ENCODE measurements at places on chromosomes 11 and 22. TPM values are rescaled to one million over a fixed set of nuclear protein-coding genes. Genes with fewer than 3 reads are reported as not detected.

DNA sequence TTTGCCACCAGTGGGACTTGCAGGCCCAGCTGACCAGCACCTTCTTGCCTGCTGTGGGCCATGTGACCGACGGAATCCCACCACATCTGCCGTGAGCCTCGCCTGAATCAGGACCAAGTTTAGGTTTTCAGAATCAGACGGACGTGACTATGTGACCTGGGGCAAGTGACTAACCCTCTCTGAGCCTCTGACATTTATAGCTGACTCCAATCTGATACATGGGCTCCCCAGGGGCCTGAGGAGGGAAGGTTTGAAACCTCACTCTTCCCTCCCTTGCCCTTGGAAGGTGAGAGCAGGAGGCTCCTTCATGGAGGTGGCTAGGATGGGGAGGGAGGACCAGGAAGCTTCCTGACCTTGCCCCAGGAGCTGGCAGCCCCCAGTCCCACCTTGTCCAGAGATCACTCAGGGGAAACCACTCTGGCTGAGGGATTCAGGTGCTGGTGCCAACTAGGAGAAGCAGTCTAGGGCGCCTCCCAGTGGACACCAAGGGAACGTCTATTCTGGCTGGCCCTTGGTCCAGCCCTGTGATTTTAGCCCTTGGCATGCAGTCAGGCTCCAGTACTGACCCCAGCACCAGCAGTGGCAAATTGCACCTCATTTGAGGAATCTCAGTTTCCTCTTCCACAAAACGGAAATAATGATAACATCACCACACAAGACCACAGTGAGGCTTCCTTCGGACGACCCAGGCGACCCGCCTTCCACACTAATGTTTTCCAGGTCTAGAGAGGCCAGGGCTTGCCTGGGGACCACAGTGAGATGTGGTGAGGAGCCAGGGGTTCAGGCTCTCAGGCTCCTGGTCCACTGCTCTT lies 47.2 kb upstream of the SYT7 start:
- DNase-seq: peak; percentile 80

- DNase-seq: no peak
These were observed 32.6 kb upstream of the APLP2 start for GRCh38 chr11:130037058-130037457.

GRCh38 chr11:20861322-20861721 lies 191.9 kb downstream of the NELL1 start:
- DNase-seq: no peak

GRCh38 chr22:22026157-22026831 lies 43.7 kb upstream of the TOP3B start:
- no peak for DNase-seq

DNA sequence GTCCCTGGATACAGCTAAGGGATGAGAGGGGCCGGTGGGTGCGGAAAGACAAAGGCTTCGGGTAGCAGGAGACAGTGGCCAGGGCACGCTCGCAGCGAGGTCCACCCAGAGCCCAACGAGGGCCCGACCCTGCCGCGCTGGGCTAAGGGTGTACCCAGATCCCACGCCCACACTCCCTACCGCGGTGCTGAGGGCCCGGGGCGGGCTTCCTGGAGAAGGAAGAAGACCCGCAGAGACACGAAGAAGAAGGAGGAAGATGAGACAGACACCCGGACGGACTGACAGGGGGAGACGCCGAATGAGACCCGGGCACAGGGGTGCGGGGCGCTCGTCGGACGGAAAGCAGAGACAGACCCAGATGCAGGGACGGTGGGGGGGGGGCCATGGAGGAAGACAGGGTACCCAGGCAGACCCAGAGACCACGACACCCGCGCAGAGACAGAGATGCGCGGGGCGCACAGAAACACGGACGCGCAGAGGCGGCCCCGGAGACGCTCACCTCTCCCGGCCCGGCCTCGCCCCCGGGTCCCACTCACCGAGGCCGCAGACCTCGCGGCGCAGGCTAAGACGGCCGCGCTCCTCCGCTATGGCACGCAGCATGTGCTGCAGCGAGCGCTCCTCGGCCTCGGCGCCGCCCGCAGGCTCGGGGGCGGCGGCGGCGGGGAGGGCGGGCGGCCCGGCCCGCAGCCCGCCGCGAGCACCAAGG lies 437 bp downstream of the KIAA0930 start:
- DNase-seq: no peak

- peak; percentile 97 for DNase-seq
These were observed at the start of gene ALDH3B1 for GRCh38 chr11:68010090-68011041. Gene ALDH3B1, plus strand, starts transcription at chr11:68010327. Its CDS starts 4,971 bp downstream, at chr11:68015298.

GRCh38 chr11:47589977-47590861 lies 3.7 kb downstream of the FAM180B start:
- no peak for DNase-seq

- DNase-seq: peak; percentile 71
These were observed 2.1 kb downstream of the MED15 start for GRCh38 chr22:20509344-20510047.

GRCh38 chr11:10354389-10354788 lies 49.5 kb downstream of the ADM start:
- no peak for DNase-seq

DNA sequence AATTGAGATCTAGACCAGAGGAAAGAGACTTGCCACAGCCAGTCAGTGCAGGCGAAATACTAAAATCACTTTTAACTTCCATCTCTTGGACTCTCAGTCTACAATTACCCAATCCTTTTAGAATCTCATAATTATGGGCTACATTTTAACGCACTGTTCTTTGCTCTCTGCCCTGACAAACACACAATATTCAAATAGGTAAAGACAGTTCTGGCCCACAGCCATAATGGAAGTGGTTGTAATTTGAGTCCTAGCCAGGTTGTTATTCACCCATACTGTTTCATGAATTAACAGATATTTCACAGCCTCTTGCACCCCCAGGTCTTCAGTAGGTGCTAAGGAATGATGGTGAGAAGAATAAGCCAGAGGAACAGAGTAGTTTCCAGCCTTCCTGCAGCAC lies 830 bp downstream of the C11orf97 start:
- no peak for DNase-seq

- DNase-seq: no peak
These were observed 11.8 kb downstream of the ANO9 start for GRCh38 chr11:429931-430456.

- peak; percentile 96 for DNase-seq
These were observed at the start of gene CTSF for GRCh38 chr11:66568124-66568916. Gene CTSF, minus strand, starts transcription at chr11:66568606. Its CDS starts 120 bp downstream, at chr11:66568486.

DNA sequence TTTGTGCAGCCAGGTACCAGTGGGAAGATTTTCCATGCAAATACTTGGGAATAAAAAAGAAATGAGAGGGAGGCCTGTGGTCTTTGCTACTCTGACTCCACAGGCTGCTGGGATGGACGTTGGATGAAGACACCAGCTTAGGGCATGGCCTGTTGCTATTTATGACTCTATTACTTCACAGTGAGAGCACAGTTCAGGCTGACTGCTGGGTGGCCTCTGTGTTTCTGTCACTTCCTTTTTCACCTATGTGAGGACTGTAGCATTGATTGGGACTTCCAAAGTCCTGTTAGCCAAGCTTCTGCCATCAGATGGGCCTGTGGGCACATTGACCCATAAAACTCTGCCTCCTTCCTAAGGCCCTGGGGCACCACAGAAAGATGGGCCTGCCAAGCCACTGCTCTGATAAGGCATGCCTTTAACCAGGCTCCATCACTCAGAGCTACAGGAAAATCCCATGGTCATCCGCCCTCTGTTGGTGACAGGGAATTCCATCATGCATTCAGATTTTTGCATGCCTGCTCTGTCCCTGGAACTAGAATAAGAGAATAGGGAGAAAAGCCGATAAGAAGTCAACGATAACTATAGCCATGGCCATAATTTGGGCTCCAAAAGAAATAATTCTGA lies 64.6 kb downstream of the KCNJ1 start:
- no peak for DNase-seq

- no peak for DNase-seq
These were observed 20.1 kb upstream of the NNMT start for GRCh38 chr11:114276077-114276476.

DNA sequence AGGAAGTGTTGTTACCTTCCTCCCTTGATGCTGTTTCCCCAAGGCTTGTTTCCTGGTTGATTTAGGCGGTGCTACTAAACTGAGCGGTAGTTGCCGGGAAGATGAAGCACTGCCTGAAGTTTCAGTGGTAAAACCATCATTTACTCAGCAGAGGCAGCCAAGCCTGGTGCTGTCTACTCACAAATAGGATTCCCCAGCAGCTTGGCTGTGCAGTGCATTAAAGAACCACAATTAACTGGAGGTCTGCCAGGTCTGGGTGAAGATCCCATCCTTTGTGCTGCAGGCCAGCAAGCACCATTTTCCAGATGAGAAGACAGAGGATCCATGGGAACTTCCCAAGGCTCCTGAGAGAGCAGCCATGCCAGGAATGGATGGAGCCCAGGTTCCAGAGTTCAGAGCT lies 231.9 kb upstream of the E2F8 start:
- DNase-seq: no peak

DNA sequence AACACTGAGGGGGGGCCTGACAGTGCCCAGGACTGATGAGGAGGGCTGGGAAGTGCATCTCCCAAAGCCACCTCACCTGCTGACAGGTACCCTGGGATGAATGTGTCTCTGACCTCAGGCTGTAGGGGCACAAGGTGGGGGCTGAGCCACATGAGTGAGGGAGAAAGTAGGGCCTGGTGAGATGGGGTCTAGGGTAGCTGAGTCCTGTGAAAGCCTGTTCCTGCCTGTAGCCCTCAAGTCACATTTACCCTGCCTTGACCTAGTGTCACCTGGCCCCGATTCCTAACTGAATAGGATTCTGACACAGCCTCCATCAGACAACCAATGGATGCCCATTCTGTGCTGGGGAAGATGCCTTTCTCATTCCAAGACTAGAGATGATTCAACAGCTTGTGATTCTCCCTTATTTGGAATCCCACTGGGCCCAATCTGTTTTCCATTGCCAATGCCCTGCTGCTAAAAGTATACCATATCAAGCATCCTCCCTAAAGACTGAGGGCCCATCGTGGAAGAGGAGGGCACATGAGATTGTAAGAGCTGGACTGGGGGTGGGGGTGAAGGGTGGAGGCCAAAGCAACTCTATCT lies 11.1 kb upstream of the RFPL1 start:
- DNase-seq: no peak

GRCh38 chr11:46414466-46414796 lies 22.9 kb upstream of the CHRM4 start:
- no peak for DNase-seq

DNA sequence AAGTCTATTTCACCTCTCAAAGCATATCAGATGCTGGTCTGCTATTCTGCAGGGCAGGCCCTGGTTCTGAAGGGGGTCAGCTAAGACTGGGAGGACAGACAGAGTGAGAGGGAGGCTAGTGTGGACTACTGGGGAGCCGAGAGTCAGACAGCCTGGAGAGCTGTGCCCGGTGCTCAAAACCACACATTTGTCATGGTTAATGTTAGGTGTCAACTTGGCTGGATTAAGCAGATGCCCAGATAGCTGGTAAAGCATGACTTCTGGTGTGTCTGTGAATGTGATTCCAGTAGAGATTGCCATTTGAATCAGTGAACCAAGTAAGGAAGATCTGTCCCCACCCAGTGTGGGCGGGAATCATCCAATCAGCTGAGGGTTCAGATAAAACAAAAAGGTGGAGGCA lies 102.6 kb downstream of the SNX19 start:
- DNase-seq: no peak

KCNJ4 gene
- total RNA-seq: 33.1 TPM

KRTAP5-1 gene
- not detected for total RNA-seq

SCGB2A2 gene
- total RNA-seq: not detected

DTX4 gene
- 1.6 TPM for total RNA-seq

ARHGAP42 gene
- total RNA-seq: 5.9 TPM

MS4A2 gene
- total RNA-seq: 0.64 TPM

All from right cardiac atrium (tissue), 5 donors.